Lower lobe of right lung (tissue), 2 donors: ENCODE measurements at places on chromosomes 1 and 21. TPM values are rescaled to one million over a fixed set of nuclear protein-coding genes. Genes with fewer than 3 reads are reported as not detected.

DNA sequence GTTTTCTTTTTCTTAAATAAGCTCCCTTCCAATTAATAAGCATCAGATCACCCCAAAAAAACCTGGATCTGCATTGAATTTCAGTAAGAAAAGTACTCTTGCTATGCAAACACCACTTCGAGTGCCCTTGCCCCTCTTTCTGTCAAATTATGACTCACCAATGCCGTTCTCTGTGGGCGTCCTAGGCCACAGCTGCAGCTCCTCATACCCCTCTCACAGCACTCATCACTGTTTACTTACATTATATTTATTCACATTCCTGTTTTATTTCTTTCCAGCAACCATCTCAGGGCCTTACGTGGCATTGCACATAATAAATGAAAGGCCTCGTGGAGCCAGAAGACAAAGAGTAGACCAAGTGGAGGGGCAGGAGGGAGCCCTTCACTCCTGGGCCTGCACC, 99.1 kb upstream of the CTTNBP2NL start:
- no peaks in the 10 kb centered on the region for H3K27me3 ChIP-seq
- H3K4me1 ChIP-seq, result no peaks in the 10 kb centered on the region
- DNase-seq, result no peak
- H3K27ac ChIP-seq, result no peak overlapping the region
- H3K4me3 ChIP-seq, result no peak overlapping the region
- H3K36me3 ChIP-seq, result no peaks in the 10 kb centered on the region

DNA sequence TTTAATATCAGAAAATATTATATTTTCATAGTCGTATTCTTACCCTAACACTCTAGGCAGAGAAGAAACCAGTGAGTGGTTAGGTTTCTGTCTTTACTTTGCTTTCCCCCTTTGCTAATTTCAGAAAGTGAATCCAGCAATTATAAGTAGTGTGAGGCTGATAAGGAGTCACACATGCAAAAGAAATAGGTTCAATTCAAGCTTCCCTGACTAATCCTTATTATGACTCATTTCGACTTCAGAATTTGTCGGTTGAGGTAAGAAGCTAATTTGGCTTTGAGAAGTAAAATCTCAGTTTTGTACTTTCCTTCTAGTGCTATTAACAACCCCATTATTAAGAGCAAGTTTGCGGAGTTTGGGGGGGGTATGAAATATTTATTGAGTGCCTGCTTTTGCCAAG, 22.4 kb downstream of the ESRRG start:
- no peaks in the 10 kb centered on the region for H3K27me3 ChIP-seq
- H3K4me3 ChIP-seq, result no peak overlapping the region
- no peak overlapping the region for H3K27ac ChIP-seq
- no peak for DNase-seq
- H3K4me1 ChIP-seq, result no peaks in the 10 kb centered on the region

- DNase-seq, result no peak
- H3K36me3 ChIP-seq, result no peaks in the 10 kb centered on the region
- no peaks in the 10 kb centered on the region for H3K27me3 ChIP-seq
- no peak overlapping the region for H3K27ac ChIP-seq
- H3K4me1 ChIP-seq, result peaks cover 15% of the 10 kb centered on the region
Observed at GRCh38 chr21:38455403-38455802, 42.9 kb downstream of the ERG start.

DNA sequence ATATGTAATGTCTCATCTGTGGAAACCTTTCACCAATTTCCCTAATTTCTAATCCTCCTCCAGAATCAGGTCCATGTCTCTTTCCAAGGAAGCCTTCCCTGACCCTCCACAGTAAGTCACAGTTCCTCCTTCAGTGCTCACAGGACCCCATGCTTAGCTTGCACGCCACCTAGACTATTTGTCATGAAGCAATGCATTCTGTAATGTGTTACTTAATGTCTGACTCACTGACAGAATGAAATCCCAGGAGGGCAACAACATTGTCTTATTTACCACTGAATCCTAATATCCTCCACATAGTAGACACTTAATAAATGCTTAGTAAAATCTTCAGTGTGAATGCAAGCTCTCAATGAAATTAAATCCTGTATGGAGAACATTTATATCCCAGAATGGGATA, 245.9 kb upstream of the PLD5 start:
- no peak for DNase-seq
- H3K36me3 ChIP-seq, result no peaks in the 10 kb centered on the region
- no peaks in the 10 kb centered on the region for H3K27me3 ChIP-seq
- no peak overlapping the region for H3K27ac ChIP-seq
- no peaks in the 10 kb centered on the region for H3K4me1 ChIP-seq

GRCh38 chr1:6928106-6928885, 143.0 kb downstream of the CAMTA1 start:
- no peaks in the 10 kb centered on the region for H3K4me1 ChIP-seq
- no peak for DNase-seq
- H3K27me3 ChIP-seq, result peaks cover 9% of the 10 kb centered on the region
- no peaks in the 10 kb centered on the region for H3K36me3 ChIP-seq
- H3K4me3 ChIP-seq, result no peak overlapping the region

GRCh38 chr1:185297982-185298381, 19.1 kb downstream of the IVNS1ABP start:
- H3K27ac ChIP-seq, result no peak overlapping the region
- DNase-seq, result no peak
- H3K4me1 ChIP-seq, result no peaks in the 10 kb centered on the region
- no peaks in the 10 kb centered on the region for H3K27me3 ChIP-seq
- H3K36me3 ChIP-seq, result peaks cover 94% of the 10 kb centered on the region
- H3K4me3 ChIP-seq, result no peak overlapping the region

DNA sequence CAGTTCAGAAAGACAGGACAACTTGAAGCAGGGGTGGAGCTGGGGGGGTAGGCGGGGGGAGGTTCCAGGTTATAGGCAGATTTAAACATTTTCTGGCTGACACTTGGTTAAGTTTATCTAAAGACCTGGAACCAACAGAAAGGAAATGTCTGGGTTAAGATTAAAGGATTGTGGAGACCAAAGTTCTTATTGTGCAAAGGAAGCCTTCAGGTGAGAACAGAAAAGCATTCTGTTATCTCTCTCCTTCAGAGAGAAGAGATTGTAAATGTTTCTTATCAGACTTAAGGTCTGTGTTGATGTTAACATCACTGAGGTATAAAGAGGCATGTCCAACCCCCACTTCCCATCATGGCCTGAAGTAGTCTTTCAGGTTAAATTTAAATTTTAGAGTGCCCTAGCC, 3.7 kb upstream of the ACADM start:
- DNase-seq, result no peak
- peaks cover 15% of the 10 kb centered on the region for H3K4me1 ChIP-seq
- H3K27ac ChIP-seq, result no peak overlapping the region

DNA sequence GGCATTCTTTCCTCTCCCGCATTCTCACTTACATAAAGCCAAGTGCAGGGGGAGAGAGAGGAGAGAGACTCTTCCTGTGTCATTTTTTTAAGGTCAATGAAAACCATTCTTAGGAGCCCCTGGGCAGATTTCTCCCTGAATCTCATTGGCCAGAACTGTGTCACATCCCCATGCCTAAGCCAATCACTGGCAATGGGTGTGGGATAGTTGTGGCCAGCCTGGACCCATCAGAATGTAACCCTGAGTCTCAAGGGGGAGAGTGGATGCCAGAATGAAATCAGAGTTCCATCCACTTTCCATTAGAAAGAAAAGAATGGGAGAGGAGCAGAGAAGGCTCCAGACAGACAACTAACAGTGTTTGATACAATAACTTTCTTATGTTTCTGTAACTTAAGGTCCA, 31.2 kb upstream of the COQ8A start:
- DNase-seq, result no peak
- no peaks in the 10 kb centered on the region for H3K4me1 ChIP-seq
- no peak overlapping the region for H3K27ac ChIP-seq
- H3K36me3 ChIP-seq, result no peaks in the 10 kb centered on the region
- H3K27me3 ChIP-seq, result no peaks in the 10 kb centered on the region
- H3K4me3 ChIP-seq, result no peak overlapping the region

DNA sequence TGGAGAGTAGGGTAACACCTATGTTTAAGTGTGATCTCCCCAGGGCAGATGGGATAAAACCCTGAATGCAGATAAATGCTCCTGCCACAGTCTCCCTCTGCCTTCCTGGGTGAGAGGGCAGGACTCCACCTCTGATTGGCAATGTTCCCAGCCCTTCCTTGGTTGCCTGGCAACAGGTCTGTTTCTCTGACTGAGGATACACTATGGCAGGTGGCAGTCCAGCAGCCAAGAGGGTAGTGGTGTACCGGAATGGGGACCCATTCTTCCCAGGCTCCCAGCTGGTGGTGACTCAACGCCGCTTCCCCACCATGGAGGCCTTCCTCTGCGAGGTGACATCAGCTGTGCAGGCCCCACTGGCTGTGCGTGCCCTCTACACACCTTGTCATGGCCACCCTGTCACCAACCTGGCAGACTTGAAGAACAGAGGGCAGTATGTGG, at the start of gene DCDC2B:
Gene DCDC2B, plus strand, starts transcription at position 199 of the 438 bp plus-strand sequence. Its CDS starts 5 bp downstream, at position 204.
- no peaks in the 10 kb centered on the region for H3K36me3 ChIP-seq
- DNase-seq, result peak; percentile 64
- H3K27ac ChIP-seq, result no peak within 1 kb of the TSS
- H3K27me3 ChIP-seq, result no peaks in the 10 kb centered on the region
- peaks cover 18% of the 10 kb centered on the region for H3K4me1 ChIP-seq

GRCh38 chr1:107228704-107229371, 88.0 kb downstream of the NTNG1 start:
- H3K4me3 ChIP-seq, result no peak overlapping the region
- no peaks in the 10 kb centered on the region for H3K4me1 ChIP-seq
- H3K27ac ChIP-seq, result no peak overlapping the region
- DNase-seq, result no peak
- H3K27me3 ChIP-seq, result no peaks in the 10 kb centered on the region
- H3K36me3 ChIP-seq, result no peaks in the 10 kb centered on the region

DNA sequence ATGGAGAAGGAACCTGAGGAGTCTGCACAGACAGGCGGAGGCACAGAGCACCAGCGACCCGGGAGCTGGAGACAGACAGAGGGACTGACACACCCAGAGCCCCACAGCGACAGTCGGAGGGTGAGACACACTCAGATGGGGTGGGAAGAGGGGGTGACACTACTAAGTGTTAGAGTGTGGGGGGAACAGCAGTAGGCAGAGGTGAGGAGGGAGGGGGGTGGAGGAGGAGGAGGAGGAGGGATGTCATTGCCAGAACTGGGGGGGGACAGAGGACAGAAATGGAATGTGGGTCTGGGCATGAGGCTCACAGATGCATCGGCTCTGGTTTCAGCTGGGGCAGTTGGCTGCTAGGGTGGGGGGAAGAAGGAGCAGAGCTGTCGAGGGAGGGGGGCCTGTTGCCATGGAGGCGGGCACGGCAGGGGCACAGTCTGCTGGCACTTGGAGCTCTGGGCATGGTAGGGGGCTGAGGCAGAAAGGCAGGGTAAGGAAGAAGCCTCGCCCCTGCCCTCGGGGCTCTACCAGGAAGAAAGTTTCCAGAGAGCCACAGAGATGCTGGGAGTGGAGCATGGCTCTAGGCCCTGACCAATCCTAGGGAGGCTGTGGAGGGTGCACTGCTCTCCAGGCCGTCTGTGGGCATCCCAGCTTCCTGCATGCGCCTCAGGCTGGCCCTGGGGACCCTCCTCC, 37.3 kb downstream of the AHDC1 start:
- peaks cover 95% of the 10 kb centered on the region for H3K4me1 ChIP-seq
- no peaks in the 10 kb centered on the region for H3K36me3 ChIP-seq
- H3K27me3 ChIP-seq, result no peaks in the 10 kb centered on the region
- no peak for DNase-seq
- H3K27ac ChIP-seq, result no peak overlapping the region

DNA sequence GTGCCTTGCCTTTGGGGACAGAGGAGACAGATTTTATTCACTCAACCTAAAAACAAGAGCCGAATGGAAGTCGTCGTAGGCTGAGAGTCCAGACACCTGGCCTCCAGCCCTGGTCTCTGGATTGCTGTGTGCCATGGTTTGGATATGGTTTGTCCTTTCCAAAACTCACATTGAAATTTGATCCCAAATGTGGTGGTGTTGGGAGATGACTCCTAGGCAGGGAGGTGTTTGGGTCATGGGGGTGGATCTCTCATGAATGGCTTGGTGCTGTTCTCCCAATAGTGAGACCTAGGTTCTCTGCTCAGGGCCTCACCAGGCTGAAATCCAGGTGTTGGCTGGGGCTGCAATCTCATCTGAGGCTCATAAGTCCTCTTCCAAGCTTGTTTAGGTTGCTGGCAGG, 75.5 kb downstream of the FOXD2 start:
- H3K27me3 ChIP-seq, result peaks cover 26% of the 10 kb centered on the region
- no peaks in the 10 kb centered on the region for H3K36me3 ChIP-seq
- H3K4me1 ChIP-seq, result peaks cover 9% of the 10 kb centered on the region
- no peak overlapping the region for H3K27ac ChIP-seq
- no peak overlapping the region for H3K4me3 ChIP-seq

DNA sequence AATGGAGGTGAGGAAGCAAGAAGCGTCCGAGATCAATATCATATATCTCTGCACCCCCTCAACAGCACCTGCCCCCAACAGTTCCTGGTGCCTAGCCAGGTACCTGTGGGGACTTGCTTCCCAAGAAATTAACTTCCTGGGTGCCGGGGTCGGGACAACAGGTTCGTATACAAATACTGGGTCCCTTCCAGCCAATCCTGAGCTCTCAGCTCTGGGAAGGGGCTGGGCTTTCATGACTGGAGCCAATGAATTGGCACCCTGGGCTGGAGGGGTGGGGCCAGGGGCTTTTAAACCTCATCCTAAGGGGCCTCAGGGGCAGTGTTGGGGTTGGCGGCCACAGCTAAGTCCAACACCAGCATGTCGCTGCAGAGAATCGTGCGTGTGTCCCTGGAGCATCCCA, at the start of gene PADI3:
Gene PADI3, plus strand, starts transcription at position 318 of the 400 bp plus-strand sequence. Its CDS starts 40 bp downstream, at position 358.
- H3K4me3 ChIP-seq, result no peak within 1 kb of the TSS
- H3K27ac ChIP-seq, result no peak within 1 kb of the TSS
- H3K27me3 ChIP-seq, result peaks cover 4% of the 10 kb centered on the region
- H3K36me3 ChIP-seq, result no peaks in the 10 kb centered on the region
- no peaks in the 10 kb centered on the region for H3K4me1 ChIP-seq
- DNase-seq, result no peak

DNA sequence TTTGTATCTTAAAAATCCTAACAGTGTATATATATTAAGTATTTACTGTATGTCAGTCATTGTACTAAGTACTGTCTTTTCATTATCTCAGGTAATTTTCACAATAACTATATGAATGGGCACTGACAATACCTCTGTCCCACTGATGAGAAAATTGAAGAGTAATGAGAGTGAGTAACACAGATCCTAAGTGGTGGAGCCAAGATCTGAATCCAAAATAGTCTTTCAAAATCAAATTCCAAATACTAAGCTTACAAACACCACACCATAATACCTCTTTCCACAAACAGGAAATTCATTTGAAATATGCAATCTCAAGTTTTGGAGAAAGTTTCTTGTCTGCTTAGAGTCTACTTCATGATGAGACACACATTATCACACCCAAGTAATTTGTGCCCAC, 105.9 kb upstream of the EDEM3 start:
- H3K36me3 ChIP-seq, result no peaks in the 10 kb centered on the region
- DNase-seq, result no peak
- H3K4me3 ChIP-seq, result no peak overlapping the region
- no peaks in the 10 kb centered on the region for H3K4me1 ChIP-seq
- no peaks in the 10 kb centered on the region for H3K27me3 ChIP-seq

Gene C1orf141
- total RNA-seq, result 2.2 TPM

Gene OR2T11
- total RNA-seq, result not detected

Gene PALMD
- 18.8 TPM for total RNA-seq

Gene ANKRD65
- 22.3 TPM for total RNA-seq

Gene C1orf87
- total RNA-seq, result 7.4 TPM

Gene ANGPTL3
- total RNA-seq, result not detected

Gene ETV3L
- not detected for total RNA-seq

Gene HJV
- total RNA-seq, result not detected

Gene GREM2
- total RNA-seq, result 0.74 TPM

Gene KCNA3
- total RNA-seq, result 19.4 TPM

Gene SMIM1
- 8.5 TPM for total RNA-seq
